ENCODE measurements at places on chromosomes 7 and 10.

GRCh38 chr7:112533591-112533990 lies 52.8 kb downstream of the LSMEM1 start:
- no peak for DNase-seq

DNA sequence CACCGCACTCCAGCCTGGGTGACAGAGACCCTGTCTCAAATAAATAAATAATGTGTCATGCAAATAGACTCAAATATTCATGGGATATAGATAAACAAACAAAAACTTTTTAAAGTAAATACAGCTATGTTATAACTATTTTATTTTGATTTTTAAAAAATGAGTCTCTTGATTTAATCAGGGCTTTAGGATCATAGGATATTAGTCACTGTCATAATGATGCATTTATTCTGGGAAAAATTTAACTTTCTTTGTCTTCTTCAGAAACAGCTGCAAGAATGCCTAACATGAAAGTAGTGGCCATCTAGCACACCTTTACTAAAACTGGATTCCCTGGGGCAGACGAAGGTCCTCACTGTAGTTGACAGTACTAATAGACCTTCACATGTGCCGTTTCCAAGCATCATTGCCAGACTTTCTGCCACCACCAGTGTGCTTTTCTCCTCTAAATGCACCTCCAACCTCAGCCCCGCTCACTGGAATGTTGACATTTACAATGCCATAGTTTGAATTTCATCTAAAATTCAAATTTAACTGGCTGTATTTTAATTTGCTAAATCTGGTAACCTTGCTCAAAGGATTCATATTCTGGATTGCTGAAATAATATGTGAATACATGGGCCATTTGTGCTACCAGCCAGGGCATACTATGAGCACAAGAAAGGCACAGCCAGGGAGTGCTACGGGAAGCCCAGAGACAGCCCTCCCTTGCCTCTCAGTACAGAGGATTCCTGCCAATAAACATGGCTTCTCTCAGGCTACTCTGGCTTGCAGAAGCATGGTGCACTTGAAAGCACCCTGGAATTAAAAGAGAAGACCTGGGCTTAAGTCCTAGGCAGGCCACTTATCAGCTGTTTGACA lies 63.4 kb upstream of the ADO start:
- no peak for DNase-seq

- DNase-seq = no peak
These were observed 27.9 kb downstream of the SCART1 start for GRCh38 chr10:133481657-133482056.

DNA sequence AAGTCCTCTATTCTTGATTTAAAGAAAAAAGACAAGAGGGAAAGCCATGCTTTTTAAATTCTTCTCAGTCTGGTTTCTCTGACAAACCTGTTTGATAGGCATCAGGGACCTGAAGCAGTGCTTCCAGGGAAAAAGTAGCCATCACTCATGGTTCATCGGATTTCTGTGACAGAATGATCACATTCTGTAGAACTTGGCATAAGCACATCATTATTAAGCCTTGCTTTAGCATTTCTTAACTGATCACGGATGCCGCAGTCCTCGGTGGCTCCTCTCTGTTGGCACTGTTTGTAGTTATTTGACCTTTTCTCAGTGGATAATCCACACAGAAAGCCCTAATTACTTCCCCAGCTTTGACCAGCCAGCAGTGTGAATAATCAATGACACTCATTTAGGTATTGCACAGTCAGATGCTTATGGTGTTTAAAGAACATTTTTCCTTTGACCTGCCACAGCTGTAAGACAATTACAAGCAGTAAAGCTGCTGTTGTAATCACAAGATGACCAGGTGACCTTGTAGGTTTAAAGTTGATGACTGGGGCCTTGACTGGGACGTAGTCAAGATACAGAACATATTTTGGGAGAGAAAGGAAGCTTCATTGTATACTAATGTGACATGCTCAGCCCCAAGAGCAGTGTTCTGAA lies 64.4 kb upstream of the SKAP2 start:
- DNase-seq = no peak

DNA sequence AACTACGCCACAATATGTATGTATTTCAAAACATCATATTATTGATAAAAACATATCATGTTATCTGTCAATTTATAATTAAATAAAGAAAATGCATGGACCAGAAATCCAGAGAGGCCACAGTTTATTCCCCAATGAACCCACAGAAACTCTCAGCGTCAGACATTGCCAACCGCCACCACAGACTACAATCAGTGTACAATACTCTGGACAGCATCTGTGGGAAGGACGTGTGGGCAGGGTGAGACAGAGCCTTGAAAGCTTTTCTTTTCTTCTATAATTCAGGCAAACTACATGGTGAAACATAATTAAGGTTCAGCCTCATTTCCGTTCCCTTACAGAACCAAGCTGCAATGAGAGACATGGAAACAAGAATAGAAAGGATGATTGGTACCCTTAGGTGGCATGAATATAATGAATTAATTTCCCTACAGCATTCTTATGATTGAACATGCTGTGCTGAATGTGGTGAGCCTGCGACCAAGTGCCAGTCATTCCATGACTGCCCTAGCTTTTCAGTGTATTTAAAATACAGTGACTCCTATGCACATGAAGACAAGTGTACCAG lies 909.3 kb downstream of the SORCS1 start:
- DNase-seq = no peak

- DNase-seq = no peak
These were observed 81.5 kb upstream of the DIP2C start for GRCh38 chr10:770975-771374.

GRCh38 chr7:105487579-105488571 lies 34.2 kb downstream of the PUS7 start:
- DNase-seq = no peak
